ENCODE measurements at places on chromosomes 13 and 19.

DNA sequence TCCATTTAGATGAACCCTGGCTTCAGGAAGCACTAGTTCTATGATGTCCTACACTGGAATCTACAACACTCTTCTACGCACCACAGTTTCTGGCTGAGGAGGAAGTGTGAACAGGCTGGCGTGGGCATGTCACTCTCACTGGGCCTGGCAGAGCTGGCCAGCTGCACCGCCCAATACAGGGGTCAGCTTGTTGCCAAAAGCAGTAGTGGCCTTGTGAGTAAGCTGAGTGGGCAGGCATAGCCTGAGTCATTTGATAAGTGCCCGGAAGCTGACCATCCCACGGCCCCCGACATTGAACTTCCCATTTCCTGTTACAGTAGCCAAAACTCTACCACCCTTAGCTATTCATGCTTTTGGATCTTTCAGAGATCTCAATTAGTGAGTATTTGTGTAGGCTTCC lies 240.9 kb upstream of the SERP2 start:
- no peak for DNase-seq

DNA sequence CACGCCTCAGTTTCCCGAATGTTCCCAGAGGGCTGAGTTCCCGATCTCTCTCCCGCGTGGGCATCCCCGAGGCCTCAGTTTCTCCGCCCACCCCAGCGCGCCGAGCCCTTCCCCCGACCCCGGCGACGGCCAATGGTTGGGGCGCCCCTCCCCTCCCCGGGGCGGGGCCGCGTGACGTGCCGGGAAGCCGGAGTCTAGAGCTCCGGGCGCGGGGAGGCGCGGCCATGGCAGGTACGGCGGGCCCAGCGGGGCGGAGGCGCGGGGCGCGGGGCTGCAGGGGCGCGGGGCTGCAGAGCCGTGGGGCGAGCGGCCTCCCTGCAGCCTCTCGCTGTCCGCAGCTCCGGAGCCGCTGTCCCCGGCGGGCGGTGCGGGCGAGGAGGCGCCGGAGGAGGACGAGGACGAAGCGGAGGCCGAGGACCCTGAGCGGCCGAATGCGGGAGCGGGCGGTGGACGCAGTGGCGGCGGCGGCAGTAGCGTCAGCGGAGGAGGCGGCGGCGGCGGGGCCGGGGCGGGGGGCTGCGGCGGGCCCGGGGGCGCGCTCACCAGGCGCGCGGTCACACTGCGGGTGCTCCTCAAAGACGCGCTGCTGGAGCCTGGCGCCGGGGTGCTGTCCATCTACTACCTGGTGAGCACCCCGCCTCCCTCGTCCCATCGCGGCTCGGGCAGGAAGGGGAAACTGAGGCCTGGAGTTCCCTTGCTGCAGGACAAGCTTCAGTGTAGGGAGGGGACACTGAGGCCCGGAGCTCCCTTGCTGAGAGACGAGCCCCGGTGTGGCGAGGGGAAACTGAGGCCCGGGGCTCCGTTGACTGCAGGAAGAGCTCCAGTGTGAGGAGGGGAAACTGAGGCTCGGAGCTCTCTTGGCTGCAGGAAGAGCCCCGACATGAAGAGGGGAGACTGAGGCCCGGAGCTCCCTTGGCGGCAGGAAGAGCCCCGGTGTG lies at the start of gene MPND:
TSS of gene MPND (plus strand) at position 193 of the 938 bp plus-strand sequence. CDS start at position 225, 32 bp downstream.
- DNase-seq, result peak; percentile 83

GRCh38 chr19:52069653-52070052 lies 21.0 kb upstream of the ZNF432 start:
- DNase-seq, result no peak

- no peak for DNase-seq
Observed at GRCh38 chr13:111177081-111177711, 62.1 kb downstream of the ARHGEF7 start.

DNA sequence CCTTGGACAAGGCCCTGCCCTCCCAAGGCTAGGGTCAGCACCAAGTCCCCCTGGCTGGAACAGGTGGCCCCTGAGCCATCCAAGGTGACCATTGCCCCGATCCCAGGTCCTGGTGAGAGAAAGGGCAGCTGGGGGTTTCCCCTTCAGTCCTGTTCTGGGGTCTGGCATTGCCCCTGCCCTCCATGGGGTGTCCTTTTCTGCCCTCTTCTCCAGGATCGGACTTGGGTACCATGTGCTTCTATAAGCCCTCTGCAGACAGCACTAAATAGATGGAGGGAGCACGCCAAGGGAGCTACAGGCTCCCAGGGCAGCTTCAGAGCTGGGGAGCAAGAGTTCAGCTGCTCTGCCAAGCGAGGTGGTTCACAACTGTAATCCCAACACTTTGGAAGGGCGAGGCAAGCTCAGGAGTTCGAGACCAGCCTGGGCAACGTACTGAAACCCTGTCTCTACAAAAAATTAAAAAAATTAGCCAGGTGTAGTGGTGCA lies 13.5 kb upstream of the KCNN1 start:
- DNase-seq, result no peak

DNA sequence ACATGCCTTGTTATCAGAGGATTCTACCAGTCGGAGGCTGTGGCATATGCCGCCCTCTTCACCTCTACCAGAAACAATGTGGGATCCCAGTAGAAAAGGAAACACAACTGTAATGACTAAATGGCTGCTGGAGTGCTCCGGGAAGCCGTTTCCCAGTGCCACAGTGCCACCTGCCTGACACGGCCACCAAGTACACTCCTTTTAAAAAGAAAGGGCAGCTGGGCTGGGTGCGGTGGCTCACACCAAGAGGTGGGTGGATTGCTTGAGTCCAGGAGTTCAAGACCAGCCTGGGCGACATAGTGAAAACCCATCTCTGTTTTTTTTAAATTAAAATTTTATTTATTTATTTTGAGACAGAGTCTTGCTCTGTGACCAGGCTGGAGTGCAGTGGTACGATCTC lies 67.3 kb downstream of the TRPM4 start:
- DNase-seq, result no peak

DNA sequence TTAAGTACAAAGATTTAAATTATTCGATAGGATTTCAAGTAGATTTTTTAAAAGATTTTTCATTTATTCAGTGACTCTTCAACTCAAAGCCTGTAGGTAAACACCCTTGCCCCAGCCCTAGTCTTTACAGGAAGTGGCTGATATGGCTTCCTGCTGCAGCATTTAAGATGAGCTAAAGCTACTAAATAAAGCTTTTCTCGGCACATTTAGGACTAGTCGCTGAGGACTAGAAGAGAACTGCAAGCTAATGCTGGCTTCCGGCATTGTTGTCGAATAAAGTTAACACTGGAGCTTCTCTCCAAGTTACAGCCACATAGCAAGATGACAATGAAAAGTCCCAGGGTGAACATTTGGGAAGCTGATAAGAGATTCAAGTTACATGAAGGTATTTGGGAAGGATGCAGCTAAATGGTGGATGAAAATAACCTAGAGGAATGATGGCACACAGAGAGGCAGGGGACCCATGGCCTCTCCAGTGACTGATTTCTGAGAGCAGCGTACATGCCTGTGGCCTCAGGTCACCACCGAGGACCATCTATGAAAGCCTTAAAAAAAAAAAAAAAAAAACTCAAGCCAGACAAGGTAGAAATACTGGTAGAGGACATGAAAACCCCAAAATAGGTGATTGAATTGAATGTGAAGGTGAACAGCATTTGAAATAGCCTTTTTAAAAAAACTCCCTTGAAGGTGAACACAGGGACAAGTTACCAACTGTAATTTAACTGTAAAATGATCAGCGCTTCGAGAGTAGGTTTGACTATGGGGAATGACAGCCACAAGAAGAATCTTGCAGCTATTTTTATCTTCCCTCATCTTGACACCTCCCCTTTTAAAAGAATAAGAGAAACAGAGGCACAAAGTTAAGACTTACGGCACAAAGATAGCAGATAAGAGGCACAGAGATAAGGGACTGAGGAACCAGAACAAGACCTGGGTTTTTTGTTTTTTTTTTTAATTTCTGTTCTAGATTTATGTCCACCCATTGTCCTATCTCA lies 155.4 kb downstream of the DCT start:
- no peak for DNase-seq
